ENCODE measurements at places on chromosomes 16 and 17.

- DNase-seq: no peak
Measured at GRCh38 chr17:16277163-16277562, 60.2 kb downstream of the PIGL start.

- no peak for DNase-seq
Measured at GRCh38 chr16:56912746-56913708, 18.9 kb upstream of the HERPUD1 start.

GRCh38 chr16:48559462-48560211 lies 50.3 kb downstream of the N4BP1 start:
- DNase-seq: no peak

DNA sequence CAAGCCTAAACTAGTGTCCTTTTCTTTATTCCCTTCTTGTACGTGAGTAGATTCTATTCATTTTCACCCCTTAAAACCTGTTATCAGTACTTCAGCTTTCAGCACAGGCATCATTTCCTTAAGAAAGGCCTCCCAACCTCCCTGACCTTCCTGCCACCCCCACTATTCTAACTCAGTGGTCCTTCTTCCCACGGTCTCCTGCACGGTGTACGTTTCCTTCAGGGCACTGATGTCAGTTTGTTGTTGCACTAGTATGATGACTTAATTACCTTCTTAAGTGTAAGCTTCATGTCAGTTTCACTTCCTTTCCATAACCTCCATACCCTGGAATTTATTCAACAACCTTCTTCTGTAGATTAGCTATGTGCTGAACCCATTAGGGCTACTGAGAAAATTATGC lies 484.2 kb downstream of the HS3ST4 start:
- DNase-seq: no peak

DNA sequence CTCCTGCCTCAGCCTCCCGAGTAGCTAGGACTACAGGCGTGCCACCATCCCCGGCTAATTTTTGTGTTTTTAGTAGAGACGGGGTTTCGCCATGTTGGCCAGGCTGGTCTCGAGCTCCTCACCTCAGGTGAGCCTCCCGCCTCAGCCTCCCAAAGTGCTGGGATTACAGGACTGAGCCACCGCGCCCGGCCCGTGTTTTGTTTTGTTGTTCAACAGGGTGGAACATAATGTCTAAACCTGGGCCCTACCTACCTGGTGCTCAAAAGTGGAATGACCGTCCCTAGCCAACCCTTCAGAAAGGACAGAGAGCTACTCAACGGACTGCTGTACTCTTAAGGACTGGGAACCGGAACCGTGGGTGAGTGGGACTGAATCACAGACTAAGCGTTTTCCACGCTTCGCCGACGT lies 772 bp upstream of the KIF22 start:
- no peak for DNase-seq

DNA sequence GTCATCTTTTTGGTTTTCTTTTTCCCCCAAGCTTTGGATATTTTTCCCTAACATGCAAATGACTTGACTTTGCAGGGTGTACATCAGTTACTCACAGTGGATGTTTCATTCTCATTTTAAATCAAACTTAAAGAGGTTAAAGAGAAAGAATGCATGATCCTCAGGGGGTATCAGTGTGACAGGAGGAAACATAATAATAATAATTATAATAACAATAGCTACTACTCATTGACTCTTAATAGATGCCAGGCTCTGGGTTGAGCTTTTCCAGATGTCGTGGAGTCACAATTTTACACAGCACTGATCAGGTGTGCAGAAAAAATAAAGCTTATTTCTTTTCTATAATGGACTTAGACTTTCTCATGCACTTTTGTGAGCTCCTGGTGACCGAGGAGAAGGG lies 157.2 kb upstream of the CACNG3 start:
- no peak for DNase-seq

DNA sequence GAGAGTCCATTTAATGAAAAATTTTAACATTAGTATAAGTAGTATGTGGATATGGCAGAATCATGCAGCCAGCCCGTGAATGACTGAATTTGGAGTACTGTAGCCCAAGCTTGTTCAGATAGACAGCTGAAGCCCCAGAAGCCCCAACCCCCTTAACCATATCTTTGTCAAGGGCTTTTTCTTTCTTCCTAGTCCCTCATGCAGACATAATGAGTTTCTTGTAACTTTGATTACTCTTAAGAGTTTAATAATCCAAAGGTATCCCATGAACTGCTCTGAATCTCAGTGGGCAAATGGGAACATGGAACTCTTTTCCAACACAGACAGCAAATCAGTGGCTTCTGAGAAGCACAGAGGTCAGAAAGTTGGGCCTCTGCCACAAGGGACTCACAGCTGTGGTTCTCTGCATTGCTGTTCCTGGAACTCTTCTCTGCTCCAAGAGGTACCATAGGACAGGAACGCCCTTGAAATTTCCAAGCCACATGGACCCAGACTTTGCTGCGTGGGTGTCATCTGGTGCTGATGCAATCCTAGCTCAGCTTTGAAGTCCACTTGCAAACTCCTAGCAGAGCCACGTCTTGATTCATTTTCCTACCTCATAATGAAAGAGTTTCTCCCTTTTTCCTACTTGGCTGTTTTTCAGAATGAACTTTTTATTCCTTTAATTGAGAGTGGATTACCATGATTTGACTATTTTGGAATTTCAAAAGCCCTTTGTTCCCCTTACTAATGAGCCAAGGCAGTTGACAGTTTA lies 18.1 kb downstream of the LYRM1 start:
- no peak for DNase-seq

DNA sequence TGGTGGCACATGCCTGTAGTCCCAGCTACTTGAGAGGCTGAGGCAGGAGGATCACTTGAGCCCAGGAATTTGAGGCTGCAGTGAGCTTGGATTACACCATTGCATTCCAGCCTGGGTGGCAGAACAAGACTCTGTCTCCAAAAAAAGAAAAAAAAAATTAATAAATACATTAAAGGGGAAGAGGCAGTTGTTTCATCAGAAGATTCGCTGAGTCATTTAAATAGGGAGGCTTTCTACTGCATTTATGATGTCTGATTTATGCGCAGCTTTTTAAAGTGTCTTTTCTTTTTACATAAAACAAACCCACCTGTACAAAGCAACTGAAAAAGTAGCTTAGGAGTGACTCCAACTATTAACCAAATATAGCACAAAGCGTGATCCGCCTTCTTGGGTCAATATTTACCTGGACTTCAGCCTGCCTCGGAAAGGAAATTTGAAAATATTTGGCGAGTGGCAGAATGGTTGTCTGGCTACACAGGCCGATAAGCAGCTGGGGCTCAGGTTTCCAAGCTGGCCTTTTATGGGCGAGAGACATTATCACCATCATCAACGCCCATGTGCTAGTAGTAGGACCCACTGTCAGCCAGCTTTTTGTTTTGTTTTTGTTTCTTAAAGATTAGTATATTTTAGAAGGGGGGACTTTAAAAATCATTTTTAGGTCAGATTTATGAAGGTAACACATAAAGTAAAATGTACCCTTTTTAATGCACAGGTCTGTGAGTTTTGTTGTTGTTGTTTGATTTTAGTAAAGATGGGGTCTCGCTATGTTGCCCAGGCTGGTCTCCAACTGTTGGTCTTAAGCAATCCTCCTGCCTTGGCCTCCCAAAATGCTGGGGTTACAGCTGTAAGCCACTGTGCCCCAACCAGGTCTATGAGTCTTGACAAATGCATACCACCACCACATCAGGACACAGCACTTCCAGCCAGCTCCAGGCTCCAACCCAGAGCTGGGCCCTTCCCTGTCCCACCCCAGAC lies 42.5 kb upstream of the RASD1 start:
- no peak for DNase-seq

- DNase-seq: no peak
Measured at GRCh38 chr16:85248342-85248741, 136.1 kb upstream of the CIBAR2 start.

DNA sequence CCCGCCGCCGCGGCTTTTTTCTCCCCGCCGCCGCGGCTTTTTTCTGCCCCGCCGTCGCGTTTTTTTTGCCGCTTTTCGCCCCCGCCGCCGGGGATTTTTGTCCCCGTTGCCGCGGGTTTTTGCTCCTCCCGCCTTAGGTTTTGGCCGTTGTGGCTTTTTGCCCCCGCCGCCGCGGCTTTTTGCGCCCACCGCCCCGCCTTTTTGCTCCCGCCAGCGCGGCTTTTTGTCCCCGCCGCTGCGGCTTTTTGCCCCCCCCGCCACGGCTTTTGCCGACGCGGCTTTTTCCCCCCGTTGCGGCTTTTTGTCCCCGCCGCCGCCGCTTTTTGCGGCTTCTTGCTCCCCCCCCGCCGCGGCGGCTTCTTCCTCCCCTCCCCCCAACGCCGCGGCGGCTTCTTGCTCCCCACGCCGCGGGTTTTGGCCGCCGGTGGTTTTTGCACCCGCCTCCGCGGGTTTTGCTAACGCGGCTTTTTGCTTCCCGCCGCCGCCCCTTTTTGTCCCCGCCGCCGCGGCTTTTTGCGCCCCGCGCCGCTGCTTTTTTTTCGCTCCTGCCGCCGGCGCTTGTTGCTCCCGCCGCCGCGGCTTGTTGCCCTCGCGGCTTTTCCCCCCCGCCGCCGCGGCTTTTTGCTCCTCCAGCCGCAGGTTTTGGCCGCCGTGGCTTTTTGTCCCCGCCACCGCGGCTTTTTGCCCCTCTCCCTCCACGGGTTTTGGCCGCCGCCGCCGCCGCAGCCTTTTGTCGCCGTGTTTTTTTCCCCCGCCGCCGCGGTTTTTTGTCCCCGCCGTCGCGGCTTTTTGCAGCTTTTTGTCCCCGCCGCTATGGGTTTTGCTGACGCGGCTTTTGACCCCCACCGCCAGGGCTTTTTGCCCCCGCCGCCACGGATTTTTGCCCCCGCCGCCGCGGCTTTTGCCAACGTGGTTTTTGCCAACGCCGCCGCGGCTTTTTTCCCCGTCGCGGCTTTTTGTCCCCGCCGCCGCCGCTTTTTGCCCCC lies 150.3 kb downstream of the KCNJ18 start:
- DNase-seq: no peak

GRCh38 chr16:75555213-75555706 lies 792 bp downstream of the TMEM231 start:
- peak; percentile 86 for DNase-seq

- peak; percentile 11 for DNase-seq
Measured at GRCh38 chr17:6936370-6937028, 59.4 kb upstream of the ALOX12 start.

GRCh38 chr17:2056206-2057174 lies 1.6 kb downstream of the HIC1 start:
- no peak for DNase-seq

DNA sequence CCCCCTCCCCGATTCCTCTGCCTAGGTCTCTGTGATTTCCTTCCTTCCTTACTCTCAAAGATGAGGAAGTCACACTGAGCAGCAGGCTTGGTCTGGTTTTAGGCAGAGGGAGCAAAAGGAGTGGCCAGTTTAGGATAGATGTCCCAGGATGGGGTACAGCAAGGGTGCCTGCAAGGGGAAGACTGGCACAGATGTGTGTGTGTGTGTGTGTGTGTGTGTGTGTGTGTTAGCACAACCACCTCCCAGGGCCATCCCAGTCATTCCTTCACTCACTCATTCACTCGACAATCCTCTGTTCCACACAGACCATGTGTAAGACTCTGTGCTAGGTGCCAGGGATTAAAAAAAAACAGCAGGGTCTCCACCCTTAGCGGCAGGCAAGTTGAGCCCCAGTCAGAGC lies 35.9 kb downstream of the TMEM132E start:
- DNase-seq: no peak
